ENCODE measurements at places on chromosomes 2 and 18.

DNA sequence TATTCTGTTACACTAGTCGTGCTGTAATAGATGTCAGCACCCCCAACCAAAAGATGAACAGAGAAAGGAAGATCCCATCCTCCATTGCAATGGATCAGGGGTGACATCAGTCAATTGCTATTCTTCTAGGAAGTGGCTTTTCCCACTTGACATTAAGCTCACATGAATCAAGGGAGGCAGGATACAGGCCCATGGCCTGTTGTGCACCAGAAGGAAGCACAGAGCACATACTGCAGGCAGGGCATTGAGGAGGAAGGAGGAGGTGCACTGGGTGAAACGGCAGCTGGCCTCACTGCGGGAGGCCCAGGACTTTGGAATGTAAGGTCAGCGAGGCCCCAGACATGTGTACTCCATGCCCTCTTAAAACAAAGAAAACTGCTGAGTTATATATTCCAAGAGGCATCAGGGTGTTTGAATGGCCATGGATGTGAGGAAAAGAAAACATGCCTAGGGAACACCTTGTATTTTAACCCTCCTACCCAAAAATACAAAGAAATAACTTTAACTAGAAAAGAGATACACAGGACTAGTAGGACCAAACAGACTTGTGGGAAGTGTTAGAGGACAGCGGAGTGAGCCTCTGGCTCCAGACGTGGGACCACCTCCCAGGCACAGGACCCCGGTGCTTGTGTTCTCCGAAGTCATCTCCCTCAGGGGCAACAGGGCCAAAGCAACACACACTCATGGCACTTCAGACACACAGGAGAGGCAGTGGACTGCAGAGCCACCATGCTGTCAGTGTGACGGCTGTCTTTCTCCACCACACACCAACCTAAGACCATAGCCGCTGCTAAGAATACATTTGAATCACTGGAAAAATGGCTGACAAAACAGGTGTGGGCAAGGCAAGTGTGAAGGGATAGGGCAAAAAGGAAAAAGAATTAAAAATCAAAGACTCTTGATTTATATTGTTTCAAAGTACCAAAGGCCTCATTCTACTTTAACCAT is 51.4 kb upstream of the RIOK3 start:
- DNase-seq = no peak

GRCh38 chr2:177239932-177240630 is 24.4 kb downstream of the NFE2L2 start:
- no peak for DNase-seq

DNA sequence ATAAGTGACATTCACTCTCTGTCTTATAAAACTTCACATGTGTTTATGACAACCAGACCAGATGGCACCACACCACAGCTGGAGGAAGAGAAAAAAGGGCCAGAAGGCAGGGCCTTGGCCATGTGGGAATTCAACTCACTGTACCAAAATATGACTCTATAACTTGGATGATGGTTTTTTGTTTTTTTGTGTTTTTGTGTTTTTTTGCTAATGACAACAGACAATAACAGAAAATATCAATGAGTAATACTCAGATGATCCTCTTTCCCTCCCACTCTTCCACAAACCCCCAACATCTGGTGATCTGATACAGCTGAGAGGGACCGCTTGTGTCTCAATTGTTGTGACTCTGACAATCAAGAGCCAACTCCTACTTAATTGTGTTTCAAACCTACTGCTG is 12.4 kb downstream of the NMI start:
- DNase-seq = no peak

DNA sequence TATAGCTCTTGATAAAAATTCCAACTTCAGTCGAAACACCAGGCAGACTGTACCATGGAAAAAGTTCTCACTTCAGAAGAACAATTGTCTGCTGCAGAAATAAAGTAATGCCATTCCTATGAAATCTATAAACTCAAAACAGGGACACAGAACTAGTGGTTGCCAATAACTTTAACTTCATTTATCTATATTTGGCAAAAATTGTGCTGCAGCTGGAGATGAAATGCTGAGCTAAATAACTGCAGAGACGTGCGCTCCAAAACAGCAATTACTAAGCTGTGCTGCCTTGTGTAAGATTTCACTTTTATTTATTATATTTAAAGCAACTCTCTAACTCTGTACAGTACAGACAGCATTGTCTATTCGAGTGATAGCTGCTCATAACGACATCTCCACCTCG is 540.1 kb upstream of the ID2 start:
- no peak for DNase-seq

DNA sequence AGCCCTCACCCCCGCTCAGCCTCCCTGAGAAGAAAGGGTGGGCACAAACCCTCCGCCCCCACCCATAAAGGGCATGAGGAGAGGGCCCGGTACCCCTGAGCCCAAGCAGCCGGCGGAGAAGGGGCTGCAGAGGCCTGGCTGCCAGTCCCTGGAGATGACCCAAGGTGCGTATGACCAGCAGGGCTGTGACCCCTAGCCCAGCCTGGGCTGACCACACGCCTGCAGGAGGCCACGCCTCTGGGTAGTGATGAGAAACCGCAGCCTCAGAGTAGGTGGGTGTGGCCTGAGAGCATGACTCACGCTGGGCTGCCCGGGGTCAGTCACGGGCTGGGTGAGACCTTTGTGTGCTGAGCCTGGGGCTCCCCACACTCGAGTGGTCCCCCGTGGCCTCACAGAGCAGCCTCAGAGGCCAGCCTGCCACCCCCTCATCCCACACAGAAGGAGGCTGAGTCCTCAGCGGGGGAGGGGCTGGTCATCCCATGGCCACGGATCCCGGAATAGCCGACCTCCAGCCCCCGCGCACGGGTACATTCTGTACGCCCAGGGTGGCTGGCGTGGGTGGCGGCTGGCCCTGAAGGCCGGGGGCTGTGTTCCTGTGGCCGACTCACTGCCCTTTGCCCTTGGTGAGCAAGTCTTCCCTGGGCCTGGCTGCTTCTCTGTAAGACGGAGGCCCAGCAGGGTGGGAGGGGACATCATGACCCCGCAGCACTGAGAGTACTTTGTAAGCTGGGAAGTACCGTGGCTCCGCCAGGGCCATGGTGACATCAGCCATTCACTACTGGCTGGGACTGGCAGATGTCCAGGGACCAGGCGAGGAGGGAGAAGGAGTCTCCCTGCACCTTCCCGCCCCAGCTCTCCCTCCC is 110.8 kb upstream of the OTOS start:
- no peak for DNase-seq

- no peak for DNase-seq
These were observed 233.2 kb downstream of the TCF4 start for GRCh38 chr18:55354795-55355194.

- DNase-seq = no peak
These were observed 1111.6 kb upstream of the ZEB2 start for GRCh38 chr2:145631561-145631960.

GRCh38 chr18:28973324-28973723 is 796.4 kb upstream of the CDH2 start:
- no peak for DNase-seq

DNA sequence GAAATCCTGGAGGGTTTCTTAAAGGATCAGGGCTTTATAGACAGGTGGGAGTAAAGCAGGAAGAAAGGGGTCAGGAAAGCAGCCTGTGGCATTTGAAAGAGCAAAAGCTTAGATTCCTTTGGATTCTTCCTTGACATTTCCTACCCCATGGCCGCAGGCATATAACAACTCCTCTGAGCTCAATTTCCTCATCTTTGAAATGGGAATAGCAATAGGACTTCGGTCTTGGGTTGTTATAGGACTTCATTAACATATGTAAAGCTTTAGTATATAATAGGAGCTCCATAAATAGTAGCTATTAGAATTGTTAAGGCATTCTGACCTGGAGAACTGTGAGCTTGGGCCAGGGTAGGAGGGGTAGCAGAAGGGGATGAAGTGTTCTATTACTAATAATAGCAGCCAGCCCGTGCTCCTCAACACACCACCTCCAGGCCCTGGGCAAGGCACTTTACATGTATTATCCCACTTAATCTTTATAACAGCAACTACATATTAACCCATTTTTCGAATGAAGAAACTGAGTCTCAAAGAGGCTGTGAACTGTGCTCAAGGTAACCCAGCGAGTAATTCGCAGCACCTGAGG is 10.6 kb downstream of the ZFP36L2 start:
- no peak for DNase-seq

DNA sequence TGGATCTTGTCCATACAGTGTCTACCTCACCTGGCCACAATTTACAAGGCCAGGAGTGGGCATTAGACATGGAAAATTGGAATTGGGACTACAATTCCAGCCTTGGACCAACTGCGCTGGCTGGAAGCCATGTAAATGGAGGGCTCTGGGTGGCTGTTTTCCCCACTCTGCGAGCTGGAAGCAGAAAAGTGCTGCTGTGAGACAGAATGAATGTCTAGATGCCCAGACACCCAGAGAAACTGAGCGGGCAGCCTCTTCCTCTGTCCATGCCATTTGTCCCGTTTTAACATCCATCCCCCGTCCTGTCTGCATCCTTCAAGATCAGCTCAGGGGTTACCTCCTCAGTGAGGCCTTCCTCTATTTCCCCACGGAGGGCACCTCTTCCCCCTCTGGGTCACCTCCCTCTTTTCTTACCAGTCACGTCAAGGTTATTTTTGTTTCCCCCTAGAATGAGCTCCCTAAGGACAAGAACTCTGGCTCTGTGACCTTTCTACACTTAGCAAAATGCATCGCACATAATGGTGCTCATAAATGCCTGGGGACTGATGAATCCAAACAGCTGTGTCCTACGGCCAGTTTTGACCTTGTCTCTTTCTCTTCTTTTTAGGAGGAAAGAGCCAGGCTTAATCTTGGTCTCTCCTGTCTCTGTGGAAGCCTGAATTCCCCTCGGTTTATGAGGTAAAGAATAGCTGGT is 41.2 kb downstream of the MCFD2 start:
- DNase-seq = no peak

GRCh38 chr2:173119944-173120343 is 44.3 kb downstream of the MAP3K20 start:
- no peak for DNase-seq

DNA sequence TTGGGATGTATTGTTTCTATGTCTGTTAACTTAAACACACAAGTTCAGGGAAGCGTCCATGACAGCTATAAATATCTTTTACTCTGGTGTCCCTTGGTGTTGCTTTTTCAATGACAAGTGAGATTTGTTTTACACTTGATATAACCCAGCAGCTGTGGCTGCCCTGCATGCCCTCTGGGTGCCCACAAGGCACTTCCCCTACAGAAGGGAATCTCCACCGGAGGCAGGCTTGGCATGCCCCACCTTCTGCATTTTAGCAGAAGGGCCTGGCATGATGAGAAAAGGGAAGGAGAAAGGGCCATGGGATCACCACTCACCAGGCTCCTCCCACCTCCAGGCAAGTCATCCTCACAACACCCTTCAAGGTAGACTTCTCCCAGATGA is 68.7 kb downstream of the TMEM247 start:
- DNase-seq = no peak

DNA sequence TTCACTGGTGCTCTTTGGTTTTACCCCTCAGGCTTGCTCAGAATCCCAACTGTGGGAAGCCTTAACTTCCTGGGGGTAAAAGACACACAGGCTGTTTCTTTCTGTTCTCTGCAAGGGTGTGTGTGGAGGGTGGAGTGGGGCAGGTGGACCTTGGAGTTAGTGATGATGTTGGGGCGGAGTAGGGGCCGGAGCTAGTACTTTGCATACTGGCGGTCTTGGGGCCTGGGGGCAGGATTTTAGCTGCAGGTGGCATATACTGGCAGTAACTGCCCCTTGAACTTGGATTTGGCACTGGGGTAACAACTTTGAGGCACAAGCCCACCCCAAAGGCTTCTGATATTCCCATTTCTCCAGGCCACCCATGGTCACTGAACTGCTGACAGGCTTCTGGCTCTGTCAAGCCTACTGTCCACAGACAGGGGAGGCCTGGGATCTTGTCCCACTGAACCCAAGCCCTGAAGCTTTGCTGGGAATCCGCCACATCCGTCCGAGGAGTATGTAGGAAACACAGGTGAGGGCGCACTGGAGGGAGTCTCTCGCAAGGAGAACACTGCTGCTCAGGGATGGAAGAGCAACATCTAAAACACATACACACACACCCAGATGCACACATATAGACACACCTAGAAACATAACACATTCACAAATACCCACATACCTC is 258.9 kb downstream of the DYSF start:
- DNase-seq = no peak

DNA sequence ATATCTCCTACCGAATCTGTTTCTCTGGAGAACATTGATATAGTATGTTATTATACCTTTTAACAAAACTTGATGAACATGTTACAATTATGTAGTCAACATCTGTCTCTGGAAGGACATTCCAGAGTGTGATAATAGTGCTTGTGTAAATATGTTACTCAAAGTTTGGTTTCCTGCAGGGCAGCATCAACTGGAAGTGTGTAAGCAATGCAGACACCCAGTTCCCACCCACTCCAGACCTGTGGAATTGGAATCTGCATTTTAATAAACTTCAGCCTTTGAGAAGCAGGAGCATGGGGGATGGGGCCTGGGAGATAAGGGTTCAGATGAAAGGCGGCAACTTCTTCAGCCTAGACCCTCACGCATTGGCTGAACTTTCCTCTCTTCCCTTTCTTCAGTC is 398.9 kb downstream of the RND3 start:
- no peak for DNase-seq

DNA sequence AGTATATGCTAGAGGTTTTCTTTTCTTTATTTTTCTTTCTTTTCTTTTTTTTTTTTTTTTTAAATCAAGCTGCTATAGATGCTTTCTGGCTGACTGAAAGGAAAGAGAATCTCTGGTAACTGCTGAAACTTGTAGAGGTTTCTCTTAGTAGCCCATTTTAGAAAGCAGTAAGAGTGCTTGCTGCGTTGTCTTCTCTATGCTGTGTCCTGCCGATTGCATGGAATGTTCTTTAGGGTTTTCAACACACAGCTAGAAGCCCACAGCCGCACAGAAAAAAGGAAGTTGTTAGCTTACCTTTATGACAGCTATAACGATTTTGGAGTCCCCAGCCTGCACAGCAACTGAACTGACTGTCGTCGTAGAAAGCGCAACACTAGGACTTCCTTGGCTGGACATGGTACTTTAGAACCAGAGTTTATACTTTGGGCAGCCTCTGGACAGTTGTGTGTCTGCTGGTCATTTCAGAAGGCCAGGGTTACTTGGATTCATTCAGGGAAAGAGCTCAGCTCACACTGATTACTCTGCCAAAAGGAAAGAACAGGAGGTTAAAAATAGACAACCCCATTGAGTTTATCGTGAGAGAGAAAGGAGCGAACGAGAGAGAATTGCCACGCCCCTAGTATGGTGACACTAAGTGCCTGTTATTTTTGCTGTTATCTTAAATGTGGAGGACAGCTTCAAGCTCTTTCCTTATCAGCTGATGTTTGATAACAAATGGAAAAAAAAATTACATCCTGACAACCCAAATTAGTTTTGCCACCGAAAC is at the start of gene CCDC141:
Gene CCDC141 (minus strand): TSS at position 592 of the 766 bp plus-strand sequence. CDS start 196 bp downstream, at position 396.
- no peak for DNase-seq

- DNase-seq = no peak
These were observed 61.3 kb downstream of the EFEMP1 start for GRCh38 chr2:55862246-55862645.

GRCh38 chr2:38560092-38560491 is 42.6 kb downstream of the HNRNPLL start:
- DNase-seq = no peak

- no peak for DNase-seq
These were observed 585 bp downstream of the ABCA12 start for GRCh38 chr2:215137741-215138340.
